ENCODE measurements at places on chromosomes 6 and 20.

DNA sequence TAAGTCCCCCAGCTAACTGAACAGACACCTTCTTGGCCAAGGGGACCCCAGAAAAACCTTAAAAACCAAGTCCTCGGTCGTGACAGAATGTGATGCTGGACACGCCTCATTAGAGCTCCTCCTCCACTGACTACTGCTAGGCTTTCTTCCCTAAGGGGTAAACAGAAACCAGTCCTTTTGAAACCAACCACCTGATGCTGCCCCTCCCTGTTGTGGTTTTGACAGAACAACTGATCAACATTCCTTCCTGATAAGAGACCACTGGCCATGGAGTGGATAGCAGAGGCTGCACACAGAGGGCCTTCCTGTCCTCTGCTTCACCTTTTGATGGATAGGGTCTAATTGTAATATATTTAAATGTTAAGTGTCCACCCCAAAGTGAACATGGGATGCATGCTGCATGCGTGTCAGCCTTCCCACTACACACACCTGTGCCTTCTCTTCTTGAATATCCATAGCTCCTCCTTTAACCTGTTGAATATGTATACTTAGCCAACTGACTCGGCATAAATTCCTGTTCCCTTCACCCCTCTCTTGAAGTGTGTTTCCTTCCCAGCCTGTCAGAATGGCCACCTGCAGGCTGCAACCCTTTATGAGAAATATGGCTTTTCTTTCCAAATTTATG lies 27.9 kb upstream of the SLC2A12 start:
- no peak for DNase-seq

DNA sequence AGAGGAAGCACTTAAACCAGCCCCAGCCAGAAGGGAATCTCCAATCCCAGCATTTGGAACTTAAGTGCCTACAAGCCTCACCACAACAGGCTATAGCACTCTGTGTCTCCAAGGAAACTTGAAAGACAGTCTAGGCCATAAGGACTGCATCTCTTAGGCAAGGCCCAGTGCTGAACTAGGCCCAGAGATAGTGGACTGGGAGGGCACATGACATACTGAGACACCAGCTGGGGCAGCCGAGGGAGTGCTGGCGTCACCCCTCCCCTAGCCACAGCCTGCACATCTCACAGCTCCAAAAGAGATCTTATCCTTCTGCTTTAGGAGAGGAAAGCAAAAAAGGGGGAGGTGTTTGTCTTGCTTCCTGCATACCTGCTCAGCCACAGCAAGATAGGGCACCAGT lies 618.5 kb downstream of the COL12A1 start:
- no peak for DNase-seq

DNA sequence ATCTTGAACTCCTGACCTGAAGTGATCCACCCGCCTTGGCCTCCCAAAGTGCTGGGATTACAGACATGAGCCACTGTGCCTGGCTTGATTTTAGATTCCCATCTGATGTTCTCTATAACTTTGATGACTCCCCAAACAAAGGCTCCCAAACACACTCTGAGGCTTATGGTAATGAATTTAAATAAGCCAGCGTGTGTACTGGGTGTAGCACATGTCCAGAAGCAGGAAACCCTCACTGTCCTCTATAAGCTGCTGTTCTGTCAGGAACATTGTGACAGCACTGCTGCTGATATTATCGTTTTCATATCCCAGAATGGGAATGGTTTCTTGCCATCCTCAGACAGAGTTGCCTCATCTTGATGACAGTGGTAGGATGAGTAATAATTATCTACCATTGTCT lies 54.1 kb upstream of the SALL4 start:
- no peak for DNase-seq

GRCh38 chr6:90547991-90548390 lies 38.9 kb downstream of the MAP3K7 start:
- no peak for DNase-seq

DNA sequence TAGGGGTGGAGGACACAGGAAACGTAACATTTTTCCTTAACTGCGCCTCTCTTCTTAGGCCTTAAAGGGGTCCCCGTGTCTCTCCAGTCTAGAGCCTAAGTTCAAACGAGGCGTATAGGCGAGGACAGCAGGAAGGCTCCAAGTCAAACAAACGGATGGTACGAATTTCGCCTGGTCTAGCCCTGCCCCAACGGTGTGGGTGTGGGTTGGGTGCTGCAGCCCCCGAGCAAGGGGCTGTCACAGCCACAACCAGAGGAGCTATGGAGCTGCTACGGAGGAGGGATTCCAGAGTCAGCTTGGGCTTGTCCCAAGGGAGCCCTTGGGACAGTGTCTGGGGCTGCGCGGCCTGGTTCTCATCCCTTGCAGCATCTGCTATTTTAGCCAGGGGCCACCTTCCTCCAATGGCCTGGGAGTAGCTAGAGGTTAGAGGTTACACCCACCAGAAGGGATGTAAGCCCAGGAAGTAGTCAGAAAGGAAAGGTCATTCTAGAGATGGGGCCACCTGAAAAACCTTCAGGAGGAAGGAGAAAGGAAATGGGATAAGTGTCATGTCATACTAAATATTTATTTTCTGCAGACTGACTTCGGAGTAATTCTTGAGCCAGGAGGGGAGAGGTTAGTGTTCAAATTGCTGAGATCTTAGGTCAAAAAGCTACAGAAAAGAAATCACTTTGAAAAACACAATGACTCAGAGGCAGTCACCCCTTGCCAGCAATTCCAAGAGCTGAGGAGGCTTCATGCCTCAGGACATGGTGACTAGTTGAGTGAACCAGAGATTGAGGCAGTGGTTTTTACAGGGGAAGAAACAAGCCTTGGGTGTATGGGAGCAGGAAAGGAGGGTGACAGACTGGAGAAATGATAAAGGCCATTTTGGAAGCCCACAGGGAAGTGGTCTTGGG lies 21.7 kb downstream of the VPS52 start:
- no peak for DNase-seq

DNA sequence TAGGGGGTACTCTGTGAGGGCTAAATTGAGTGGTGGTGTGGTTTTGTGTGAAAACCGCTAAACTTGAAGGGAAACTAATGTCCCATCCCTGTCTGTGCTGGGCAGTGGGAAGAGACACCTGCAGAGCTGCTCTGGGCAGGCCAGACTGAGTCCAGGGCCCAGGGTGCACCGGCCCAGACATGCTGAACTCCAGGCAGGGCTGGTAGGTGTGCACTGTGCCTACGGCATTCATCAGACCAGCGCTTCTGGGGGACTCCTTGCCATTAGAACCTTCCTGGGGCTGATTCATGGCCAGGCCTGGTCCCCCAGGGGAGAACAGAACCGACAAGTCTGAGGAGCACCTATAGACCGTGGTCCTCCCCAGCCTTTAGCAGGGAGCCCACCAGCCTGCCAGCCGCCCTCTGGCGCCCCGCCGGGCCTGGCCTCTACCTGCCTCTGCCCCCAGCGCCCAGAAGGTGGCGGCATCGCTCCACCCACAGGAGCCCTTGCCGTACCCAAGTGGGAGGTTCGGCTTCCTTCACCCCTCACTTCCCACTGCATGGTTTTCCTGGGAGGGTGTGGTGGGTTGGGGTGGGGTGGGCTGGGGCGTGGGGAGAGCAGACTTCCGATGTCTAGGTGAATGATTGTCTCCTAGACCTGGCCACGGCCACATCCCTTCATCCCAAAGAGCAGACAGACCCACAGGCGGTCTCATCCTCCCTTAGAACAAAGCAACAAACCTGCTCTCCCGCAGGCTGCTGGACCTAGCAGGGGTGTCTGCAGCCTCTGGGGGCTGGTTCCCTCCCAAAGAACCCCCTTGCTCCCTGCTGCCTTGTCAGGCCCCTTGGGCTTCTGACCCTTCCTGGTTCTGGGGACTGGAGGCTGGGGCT lies 15.5 kb downstream of the CCDC167 start:
- DNase-seq = peak; percentile 76

- no peak for DNase-seq
Measured at GRCh38 chr6:11486486-11486885, 51.1 kb upstream of the TMEM170B start.

DNA sequence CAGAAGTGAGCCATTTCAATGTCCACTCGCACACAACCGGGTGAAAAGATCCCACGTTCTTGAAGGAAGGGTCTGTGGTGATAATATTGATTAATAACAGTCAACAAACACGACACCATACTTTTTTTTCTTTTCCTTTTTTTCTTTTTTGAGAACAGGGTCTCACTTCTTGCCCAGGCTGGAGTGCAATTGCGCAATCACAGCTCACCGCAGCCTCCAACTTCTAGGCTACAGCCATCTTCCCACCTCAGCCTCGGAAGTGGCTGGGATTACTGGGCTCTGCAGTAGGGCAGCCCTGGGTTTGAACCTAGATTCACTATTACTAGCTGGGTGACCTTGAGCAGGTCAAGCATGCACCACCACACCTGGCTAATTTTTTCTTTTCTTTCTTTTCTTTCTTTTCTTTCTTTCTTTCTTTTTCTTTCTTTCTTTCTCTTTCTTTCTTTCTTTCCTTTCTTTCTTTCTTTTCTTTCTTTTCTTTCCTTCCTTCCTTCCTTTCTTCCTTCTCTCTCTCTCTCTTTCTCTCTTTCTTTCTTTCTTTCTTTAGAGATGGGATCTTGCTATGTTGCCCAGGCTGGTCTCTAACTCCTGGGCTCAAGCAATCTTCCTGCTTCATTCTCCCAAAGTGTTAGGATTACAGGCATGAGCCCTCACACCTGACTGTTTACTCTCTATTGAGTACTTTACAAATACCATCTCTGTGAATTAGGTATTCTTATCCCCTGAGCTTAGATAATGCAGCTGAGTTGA lies 123.9 kb downstream of the SNX5 start:
- no peak for DNase-seq

GRCh38 chr6:146962329-146962728 lies 241.9 kb upstream of the STXBP5 start:
- DNase-seq = no peak

DNA sequence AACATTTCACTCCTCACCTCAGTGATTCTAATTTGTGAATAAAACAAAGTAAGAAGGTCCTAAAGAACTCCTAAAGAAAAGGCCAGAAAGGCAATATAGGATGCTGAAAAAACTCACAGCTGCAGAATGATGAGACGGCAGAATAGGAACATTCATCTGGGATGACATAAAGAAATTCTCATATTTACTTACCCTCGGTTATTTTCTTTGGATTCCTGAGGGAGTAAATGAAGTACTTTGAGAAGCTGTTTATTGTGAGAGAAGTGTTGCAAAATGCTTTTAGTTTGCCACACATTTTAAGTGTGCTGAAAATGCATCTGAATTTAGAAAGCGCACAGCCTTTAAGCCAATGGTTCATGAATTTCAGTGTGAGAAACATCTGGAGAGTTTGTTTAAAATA lies 35.7 kb upstream of the RBL1 start:
- DNase-seq = no peak

- peak; percentile 49 for DNase-seq
Measured at GRCh38 chr6:30690403-30691207, at the start of gene NRM. TSS of gene NRM (minus strand) at chr6:30690984. CDS start at chr6:30690974, 10 bp downstream.

GRCh38 chr6:25322692-25323091 lies 43.5 kb downstream of the CARMIL1 start:
- DNase-seq = no peak

GRCh38 chr6:10219510-10219909 lies 195.4 kb downstream of the TFAP2A start:
- DNase-seq = no peak

GRCh38 chr6:68615938-68616337 lies 19.1 kb upstream of the ADGRB3 start:
- no peak for DNase-seq

DNA sequence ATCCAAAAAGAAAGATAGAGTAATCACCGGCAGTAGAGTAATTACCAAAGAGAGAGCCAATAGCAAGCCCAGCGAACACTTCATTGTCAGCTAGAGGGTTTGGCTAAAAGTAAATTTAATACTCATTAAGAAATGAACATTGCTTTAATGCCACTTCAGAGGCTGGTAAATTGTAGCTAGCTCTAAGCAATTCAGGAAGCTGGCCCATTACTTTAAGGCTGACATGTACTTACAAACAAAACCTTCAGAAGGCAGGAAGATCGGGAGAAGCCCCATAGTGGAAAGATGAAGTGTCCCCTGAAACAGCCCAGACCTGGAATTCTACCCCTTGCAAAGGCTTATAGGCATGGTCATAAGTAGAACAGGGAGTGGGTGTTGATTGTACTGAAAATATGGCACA lies 396.6 kb upstream of the ID4 start:
- no peak for DNase-seq

GRCh38 chr20:34773726-34774125 lies 51.7 kb downstream of the NCOA6 start:
- DNase-seq = no peak

- no peak for DNase-seq
Measured at GRCh38 chr6:151633526-151634335, 139.9 kb downstream of the CCDC170 start.

DNA sequence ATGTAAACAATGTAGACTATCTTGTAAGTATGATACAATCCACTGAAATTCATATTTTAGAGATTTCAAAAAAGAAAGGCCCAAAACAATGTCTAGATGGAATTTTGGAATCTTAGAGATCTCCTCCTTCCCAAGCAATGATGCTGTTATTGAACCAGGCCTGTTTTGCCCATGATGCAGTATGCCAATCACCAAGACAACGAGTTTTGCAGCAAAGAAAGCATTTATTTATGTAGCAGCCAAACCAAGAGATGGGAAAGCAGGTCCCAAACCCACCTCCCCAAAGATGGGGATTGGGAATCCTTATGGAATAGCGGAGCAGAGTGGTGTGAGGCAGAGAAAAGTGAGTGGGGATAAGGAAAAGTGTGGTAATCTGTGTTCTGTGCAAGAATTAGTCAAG lies 197.8 kb upstream of the NT5E start:
- no peak for DNase-seq

DNA sequence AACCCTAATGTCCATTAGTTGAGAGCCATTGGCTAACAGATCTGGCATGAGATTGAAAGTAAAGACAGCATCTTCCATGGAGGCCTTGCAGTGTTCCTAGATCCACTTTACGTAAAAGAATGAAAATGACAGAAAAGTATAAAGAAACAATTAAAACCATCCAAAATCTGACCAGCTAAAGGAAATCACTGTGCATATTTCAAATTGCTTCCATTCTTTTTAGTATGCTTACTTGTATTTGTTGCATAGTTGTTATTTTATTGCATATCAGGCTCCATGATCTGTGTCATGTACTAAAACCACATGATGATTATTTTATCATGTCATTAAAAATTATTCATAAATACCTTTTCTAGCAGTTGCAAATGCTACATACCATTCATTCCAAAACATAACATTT lies 67.9 kb downstream of the GCLC start:
- no peak for DNase-seq

DNA sequence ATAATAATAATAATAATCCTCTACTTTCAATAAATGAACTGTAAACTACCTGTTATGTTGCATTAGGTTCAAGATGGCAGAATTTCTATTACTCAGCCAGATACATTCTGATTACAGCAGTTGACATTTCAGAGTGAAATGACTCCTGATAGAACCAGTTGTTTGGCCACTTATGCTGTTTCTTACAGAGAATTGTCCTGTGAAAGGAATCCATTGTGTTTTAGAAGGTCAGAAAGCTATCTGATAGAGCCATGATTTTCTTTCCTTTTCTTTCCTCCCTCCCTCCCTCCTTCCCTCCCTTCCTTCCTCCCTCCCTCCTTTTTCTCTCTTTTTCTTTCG lies 16.6 kb downstream of the GJA10 start:
- DNase-seq = no peak

GRCh38 chr6:157268396-157268795 lies 54.9 kb downstream of the TMEM242 start:
- no peak for DNase-seq
